ENCODE measurements at places on chromosomes 12 and 14.

DNA sequence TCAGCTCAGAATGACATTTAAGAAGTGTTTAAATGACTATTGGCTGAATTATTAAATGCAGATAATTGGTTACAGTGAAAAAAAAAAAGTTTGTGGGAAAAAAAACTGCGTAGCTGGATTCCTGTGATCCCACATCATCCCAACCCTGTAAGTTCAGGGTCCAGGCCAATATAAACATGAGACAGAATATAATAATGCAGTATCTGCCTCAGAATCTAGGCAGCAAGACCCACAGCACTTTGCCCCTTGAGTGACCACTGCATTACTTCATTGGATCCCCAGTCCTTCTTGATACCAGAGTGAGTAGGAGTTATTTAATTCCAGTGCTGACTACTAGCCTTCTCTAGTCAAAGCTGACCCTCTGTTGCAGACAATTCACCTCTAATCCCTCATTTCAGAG is 272.6 kb downstream of the CCER1 start:
- DNase-seq: no peak

DNA sequence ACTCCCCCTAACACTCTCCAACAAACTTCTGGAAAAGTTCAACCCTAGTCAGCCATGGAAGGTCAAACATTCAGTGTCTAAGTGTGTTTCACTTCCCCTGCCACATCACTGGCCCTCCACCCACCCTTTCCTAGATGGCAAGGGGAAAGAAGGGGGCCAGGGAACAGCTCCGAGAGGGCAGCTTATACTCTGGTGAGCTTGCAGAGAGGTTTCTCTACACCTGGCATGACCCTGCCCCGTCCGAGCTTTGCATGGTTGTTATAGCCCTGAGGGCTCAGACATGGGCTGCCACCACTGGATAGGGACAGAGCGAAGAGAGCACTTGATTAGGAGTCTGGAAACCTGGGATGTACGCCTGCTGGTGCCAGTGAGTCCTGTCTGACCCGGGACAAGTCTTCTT is 4.0 kb downstream of the ACVRL1 start:
- DNase-seq: no peak

GRCh38 chr12:27003421-27004381 is 10.5 kb downstream of the TM7SF3 start:
- DNase-seq: no peak

GRCh38 chr12:90428881-90429280 is 526.1 kb downstream of the CCER1 start:
- DNase-seq: no peak

DNA sequence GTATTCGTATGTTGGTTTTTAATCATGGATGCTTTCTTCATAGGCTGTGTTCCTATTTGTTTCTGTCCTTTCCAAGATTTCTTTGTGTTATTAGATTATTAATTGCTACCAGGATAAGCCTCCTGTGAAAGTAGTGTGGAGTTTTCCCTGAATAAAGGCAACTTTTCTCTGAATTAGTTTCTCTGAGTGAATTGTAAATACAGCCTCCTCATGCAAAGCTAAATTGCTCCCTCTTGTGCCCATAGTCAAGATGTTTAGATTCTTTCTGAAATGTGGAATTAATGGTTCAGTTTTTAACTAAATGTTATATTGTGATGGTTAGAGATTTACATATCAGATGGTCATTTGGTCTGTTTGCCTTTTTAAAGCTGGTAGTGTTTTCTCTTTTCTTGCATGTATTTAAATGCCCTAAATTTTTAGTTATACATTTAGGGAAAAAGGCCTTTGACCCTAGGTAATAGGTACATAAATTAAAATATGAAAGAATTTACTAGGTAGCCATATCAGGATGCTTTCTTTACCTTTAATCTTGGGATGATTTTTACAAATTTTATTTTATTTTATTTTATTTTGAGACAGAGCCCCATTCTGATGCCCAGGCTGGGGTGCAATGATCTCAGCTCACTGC is 8.9 kb downstream of the APAF1 start:
- DNase-seq: peak; percentile 63

DNA sequence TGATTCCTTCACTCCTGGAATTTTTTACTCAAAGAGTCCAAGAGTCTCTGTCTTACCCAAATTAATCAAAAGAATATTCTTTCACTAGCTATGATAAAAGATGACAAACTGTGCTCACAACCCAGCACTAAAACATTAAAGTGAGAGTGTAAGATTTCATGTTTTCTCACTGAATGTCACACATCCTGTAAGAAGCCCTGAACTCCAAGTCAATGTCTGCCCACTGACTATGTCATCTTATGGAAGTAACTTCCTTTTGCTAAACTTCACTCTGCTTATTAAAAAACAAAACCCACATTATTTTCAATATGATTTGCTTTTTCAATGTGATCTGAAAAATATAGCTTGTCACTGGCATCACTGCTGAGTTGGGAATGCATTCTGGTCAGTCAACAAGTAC is 15.6 kb downstream of the SPRING1 start:
- DNase-seq: no peak

DNA sequence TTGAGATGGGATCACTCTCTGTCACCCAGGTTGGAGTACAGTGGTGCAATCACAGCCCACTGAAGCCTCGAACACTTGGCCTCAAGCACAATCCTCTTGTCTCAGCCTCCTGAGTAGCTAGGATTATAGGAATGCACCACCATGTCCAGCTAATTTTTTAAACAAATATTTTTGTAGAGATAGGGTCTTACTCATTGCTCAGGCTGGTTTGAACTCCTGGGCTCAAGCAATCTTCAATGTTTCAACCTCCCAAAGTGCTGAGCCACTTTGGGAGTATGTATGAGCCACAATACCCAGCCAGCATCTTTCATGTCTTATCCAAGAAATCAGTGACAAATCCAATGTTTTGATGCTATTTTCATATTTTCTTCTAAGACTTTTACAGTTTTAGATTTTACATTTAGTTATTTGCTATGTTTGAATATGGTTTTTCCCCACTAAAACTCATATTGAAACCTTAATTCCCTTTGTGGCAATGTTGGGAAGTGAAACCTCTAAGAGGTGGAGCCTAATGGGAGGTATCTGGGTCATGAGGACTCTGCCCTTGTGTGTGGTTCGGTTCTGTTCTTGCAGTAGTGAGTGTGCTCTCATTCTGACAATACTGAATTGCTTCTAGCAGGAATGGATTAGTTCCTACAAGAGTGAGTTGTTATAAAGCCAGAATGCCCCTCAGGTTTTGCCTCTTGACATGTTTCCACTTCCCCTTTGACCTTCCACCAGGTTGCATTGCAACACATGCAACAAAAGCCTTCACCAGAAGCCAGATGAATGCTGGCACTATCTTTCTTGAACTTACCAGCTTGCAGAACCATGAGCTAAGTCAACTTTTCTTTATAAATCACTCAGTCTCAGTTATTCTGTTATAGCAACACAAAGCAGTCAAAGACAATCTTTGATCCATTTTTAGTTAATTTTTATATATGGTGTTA is 80.8 kb upstream of the AMIGO2 start:
- DNase-seq: no peak

DNA sequence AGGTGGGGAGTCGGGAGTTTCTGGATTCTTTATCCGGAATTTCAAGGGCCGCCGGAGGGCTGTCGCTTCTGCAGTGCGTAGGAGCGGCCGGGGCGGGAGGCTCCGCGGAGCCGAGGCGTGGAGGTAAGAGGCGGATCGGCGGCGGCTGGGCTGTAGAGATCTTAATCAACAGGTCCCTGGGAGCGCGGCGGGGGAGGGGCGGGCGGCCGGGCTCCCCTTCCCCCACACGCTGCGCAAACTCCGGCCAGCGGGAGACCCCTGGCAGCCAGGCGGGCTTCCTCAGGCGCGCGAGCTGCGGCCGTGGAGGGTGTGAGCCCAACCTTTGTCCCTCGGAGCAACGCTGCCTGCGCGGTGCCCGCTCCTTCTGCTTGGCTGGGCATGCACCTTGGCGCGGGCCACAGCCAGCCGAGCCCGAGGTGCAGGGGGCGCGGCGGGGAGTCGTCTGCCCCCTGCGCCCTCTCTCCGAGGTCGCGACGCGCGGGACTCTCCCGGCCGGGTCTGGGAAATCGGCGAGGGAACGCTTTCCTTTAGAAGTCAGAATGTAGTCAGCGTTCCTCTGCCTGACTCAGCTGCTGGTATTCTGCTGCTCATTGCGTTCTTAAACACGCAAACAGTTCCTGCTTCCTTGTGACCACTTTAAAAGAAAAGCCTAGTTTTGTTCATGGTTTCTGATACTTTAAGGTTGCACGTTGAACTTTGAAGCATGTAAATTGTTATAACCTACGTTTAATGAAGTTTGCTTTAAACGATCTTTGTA is at the start of gene PALS1:
Gene PALS1, plus strand, starts transcription at position 25 of the 757 bp plus-strand sequence. CDS start 37,736 bp downstream, outside the sequence.
- peak; percentile 24 for DNase-seq

DNA sequence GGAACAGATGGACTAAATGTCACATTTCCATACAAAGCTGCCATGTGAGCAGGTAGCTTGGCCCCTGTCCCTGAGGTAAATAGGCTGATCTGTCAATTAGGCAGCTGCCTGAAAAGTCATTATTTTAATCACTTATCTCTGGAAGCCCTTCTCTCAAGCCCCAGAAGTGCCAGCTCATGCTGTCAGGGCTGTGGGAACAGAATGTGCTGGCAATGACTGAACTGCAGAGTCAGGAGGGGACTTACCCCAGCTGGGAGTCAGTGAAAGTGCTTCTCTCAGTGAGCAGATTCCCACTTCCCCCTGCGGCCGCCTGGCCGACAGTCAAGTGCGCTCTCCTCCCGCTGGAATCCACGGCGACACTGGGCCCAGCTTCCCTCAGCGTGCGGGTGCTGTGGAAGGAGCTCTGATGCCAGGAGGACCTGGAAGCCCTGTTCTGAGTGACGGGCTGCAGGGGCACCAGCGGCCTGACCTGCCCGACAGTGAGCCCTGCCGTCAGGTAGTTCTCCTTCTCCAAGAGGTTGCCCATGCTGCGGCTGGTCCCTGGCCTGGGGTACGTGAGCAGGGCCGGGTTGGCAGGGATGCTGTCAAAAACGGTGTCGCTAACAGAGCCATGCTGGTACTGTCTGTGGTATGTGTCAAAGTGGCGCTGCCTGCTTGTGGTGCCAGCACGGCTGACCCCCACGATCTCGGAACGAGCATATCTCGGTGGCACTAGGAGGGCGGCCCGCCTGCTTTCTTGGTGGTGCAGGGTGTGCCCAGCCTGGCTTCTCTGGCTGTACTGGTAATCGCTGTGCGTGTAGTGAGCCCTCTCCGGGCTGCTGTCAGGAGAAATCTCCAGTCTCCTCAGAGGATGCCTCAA is 18.7 kb downstream of the PKP2 start:
- DNase-seq: no peak

Measured in CD4-positive, alpha-beta T cell treated with Interleukin-15 for 4 hours (primary cell).